Non-pigmented ciliary epithelial cell (primary cell): ENCODE measurements at places on chromosomes 5 and 9.
A peak's percentile ranks its signal among the peaks of the same experiment; 100 is the strongest.

GRCh38 chr9:130137641-130138081 lies 34.5 kb upstream of the NCS1 start:
- DNase-seq: no peak

DNA sequence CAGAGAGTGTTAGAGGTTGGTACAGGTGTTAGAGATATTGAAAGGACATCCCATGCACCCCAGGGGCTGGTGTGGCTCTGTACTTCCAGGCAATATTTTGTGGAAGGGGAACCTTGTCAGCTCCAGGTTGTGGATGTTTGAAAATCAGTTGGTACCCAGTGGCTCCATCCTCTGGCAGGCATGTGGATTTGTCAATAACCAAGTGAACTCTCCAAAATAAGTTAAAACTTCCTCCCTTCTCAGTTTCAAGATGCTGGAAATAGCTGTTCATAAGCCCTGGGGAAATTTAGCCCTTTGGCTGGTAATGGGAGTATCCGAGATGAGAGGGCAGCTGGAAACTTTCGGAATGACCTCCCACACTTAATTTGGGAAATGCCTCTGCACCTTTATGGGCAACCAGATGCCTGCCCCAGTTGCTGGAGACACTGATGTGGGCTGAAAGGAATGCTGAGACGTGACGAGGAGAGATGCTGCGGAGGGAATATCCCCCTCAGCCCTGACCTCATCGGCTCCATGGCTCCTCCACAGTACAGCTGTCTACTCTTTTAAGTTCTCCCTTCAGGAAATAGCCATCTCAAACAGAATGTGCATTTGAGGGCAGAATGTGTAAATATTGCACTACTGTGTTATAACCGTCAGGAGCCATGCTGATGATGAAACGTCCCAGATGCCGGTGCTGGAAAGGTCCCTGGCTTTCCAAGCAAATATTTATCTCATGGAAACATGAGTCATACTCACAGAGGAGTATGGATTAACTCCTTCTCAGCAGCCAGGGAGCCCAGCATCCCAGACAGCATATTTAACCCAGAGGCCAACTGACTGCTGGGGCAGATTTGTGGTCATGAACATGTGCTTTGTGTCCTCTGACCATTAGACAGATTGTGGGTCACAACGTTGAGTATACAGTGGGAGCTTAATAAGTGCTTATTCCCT lies 29.5 kb downstream of the TGFBI start:
- peak; percentile 98 for DNase-seq

- no peak for DNase-seq
Observed at GRCh38 chr5:168163966-168164365, 127.5 kb upstream of the WWC1 start.

- DNase-seq: peak; percentile 22
Observed at GRCh38 chr5:159094745-159095144, 5.0 kb downstream of the EBF1 start.

GRCh38 chr9:107735821-107736220 lies 246.3 kb upstream of the KLF4 start:
- DNase-seq: no peak

- no peak for DNase-seq
Observed at GRCh38 chr5:113552137-113552536, 38.6 kb downstream of the YTHDC2 start.

GRCh38 chr9:18051638-18052037 lies 422.3 kb upstream of the ADAMTSL1 start:
- no peak for DNase-seq

- no peak for DNase-seq
Observed at GRCh38 chr5:113520429-113520828, 6.9 kb downstream of the YTHDC2 start.

DNA sequence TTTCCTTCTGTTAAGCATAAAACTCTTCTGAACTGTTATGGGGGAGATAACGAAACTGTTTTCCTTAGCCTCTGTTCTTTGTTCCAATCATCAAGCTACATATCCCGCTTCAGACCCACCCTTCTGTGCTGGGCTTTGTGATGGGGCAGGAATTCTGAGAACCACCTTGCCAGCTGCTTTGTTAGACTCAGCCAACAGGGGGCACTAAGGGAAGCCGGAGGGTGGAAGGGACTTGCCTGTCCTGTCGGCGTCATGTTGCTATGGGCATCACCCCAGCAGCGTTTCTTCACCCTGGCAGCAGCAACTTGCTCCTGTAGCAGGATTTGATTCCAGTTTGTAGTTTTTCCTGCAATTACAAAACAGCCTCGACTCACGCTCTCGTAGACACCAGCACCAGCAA lies 169.1 kb downstream of the CAAP1 start:
- no peak for DNase-seq

DNA sequence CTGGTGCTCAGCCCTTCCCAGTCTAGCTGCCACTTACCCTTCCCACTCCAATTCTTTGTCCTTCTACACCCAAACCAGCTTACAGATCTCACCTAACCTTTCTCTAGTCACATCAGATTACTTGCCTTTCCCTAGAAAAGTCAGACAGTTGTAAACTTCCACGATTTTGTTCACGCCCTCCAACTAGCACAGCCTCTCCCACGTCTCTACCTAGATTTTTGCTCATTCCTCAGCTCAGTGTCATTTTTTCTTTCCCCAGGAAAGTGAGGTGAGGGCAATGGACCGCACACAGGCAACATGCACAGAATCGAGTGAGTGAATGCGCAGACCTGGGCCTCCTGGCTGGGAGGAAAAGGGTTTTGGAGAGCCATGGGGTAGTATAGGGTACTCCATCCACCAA lies 20.9 kb upstream of the PRUNE2 start:
- no peak for DNase-seq

GRCh38 chr9:127801955-127802575 lies 617 bp upstream of the FPGS start:
- no peak for DNase-seq

GRCh38 chr9:14428781-14429230 lies 114.9 kb upstream of the NFIB start:
- no peak for DNase-seq

DNA sequence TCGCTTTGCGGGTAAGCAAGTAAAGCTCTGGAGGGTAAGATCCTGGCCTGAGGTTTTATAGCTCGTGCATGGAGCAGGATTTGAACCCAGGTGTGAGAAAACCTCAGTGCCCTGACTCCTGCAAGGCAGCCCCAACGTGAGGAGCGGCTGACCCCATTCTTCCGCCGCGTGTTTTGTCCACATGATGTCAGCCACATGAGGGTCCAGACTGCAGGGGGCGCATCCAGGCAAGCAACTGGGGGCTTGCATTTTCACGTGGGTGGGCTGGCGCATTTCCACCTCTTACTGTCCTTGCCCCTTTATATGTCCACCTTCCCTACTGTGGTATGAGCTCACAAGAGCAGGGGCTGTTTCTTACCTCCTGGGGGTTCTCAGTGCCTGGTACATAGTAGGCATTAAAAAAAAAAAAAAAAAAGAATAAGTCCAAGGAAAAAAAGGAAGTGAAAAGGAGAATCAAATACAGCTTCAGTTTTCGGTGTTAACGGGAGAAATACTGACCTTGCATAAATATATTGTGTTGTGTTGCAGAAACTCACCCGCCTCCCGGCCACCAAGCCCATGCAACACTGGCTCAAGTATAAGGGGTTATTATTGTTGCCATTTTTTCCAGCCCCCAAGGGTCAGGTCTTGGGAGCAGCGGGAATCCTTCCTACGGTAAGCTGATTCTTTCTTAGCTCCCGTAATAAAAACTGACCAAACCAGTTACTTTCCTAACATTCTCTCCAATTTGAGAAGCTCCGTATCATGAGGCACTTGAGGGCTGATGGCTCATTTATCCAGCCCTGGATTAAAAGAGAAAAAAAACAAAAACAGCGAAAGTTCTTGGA lies 15.0 kb downstream of the TLX3 start:
- no peak for DNase-seq

GRCh38 chr9:76859860-76860259 lies 46.1 kb downstream of the PRUNE2 start:
- DNase-seq: no peak

DNA sequence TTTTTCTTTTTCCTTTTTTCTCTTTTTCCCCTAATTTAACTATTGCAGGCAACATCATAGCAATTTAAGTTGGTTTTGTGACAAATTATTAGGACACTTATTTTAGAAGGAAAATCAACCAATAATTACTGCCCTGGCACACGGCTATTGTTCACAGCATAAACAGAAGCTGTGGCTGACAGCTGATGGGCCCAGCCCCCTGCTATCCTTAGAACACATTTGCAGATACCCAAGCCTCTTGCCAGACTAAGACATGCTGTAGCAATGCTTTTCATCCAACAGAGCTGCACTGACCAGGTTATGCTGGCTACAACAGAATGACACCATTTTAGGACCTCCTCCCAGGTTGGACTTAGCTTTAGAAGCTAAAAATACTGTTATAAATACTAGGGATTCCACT lies 852.7 kb upstream of the DMAC1 start:
- DNase-seq: no peak

DNA sequence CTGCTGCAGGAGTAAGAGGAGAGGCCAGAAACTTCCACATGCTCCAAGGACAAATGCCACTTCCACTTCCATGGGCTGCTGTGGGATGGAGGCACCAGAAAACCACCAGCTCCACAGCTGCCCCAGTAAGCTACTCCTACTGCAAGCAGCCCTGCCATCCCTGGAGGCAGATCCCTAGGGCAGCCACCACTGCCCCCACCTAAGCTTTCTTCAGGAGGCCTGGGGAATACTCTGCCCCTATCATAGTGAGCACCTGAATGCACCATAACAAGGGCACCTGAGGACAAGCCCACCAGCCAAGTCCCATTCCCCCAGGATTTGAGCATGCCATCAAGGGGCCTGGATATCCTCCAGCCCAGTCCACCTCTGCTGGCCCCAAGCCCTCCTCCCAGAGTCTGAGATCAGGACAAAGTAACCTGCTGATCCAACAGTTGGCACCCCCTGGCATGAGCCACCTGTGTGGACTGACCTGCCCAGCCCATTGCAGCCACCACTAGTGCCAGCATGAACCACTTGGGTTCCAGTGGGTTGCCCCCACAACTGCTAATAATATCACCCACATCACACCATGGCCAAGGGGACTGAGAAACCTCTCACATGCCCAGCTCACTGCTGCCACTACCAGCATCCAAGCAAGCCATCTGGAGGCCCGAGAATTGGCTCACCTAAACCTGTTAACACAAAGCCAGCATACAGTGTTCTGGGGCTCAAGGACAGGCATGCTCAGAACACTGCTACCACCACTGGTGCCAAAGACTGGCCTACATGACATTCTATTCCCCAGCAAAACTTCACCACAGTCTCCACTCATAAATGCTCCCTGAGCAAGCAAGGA lies 480.1 kb downstream of the CDH12 start:
- DNase-seq: no peak

DNA sequence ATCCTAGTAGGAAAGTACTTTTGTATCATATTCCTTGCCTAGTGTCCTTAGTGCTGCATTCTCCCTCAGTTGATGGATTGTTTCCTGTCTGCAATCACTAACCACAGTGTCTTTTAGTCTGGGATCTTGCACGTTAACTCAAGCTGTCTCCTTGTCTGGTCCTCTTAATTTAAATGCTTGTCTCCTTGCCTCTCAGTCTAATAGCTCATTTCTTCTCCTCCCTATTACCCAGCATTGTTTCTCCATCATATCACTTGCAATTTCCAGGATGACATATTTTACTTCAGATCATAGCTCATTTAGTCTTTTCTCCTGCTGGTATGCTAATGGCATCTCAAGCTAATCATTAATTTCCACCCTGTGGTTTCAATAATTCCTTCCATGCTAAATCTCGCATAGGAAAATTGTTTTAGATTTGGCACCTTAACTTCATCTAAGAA lies 2052.0 kb upstream of the C9orf72 start:
- DNase-seq: no peak

DNA sequence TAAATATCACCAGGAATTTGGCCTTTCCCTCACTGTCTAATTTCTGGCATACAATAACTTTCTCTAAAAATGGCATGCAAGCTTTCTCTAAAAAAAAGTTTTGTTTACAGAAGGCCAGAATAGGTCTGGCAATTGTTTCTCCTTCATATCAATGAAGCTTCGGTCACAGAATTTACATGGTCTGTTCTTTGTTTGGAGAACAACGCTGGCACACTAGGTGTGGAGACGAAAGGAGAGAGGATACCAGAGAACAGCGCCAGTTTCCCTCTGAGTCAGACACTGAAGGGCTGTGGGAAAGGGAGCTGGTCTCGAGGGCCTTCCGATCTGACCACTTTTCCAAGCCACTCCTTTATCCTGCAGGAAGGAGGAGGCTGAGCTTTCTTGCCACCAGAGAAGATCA lies 60.1 kb upstream of the ITGA1 start:
- no peak for DNase-seq

DNA sequence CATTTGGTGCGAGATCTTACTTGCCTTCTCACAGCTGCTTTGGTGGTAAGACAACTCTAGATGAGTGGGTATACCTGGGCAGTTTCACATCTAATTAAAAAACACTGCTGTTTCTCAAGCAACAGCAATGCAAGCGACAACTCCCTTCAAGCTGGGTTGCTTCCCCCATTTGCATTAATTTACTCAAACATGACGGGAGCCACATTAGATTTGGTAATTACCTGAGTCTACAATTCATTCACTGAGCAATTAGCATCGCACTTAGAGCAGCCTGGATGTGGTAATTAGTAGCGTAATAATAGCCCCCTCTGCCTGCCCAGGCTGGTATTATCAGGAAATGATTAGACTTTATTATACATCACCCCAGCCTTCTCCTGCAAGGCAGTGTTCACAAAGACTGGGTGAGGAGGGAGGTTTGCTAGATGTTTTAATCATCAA lies 73.4 kb downstream of the FBXO38 start:
- DNase-seq: no peak

DNA sequence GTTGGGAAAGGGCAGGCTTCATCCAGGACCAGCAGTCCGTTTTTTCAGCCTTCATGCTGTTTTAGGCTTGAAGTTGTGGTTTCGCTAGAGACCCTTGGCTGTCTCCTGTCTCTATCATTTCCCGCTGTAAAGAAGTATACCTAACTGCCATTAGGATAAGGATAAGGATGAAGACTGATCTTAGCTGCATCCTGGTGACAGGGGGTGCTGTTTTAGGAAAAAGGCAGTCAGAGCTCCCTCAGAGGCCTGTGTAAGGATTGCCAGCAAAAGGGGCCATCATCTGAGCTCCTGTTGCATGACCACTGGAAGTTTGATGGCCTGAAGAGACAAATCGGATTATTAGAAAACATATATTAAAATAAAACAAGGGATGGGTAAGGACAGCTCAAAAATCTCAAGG lies 64.8 kb upstream of the FGF10 start:
- no peak for DNase-seq

GRCh38 chr9:18352711-18353110 lies 121.2 kb upstream of the ADAMTSL1 start:
- no peak for DNase-seq

DNA sequence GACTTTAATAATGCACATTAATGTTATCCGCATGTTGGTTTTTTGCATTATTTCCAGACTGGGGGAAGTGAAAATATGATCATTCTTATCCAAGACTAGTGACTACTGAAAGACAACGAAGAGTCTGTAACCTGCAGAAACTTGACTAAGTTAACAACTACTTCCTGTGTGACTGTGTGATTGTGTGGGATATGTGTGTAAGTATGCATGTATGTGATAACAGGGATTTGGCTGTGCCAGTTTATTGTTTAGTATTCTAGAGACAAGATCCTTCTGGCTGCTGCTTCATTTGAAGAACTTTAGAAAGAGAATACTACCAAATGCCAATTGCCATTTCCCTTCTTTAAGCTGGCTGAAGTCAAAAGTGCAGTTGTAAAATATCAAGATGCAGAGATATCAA lies 375.7 kb upstream of the PRR16 start:
- no peak for DNase-seq

- DNase-seq: no peak
Observed at GRCh38 chr9:14488421-14489190, 174.7 kb upstream of the NFIB start.
